ENCODE measurements at places on chromosomes 5 and 9. TPM values are rescaled to one million over a fixed set of nuclear protein-coding genes. Genes with fewer than 3 reads are reported as not detected.

Gene TMC1
- 1.6 TPM for total RNA-seq

Gene PCDHGA2
- 0.65 TPM for total RNA-seq

Gene SPINK7
- not detected for total RNA-seq

Gene BTNL8
- not detected for total RNA-seq

Gene ACER2
- 10.9 TPM for total RNA-seq

Gene IFNB1
- total RNA-seq, result 0.46 TPM

Gene DDX4
- not detected for total RNA-seq

Gene GOLGA1
- 9.1 TPM for total RNA-seq

Gene CTSV
- total RNA-seq, result 1.6 TPM

Gene LHFPL2
- total RNA-seq, result 49.2 TPM

Gene ANKRD34B
- total RNA-seq, result not detected

Gene BAAT
- total RNA-seq, result not detected
